Hippocampal formation (tissue), 2 donors: ENCODE measurements at places on chromosomes 4 and X.
A peak's percentile ranks its signal among the peaks of the same experiment; 100 is the strongest.

GRCh38 chr4:168832763-168833575, 177.1 kb downstream of the CBR4 start:
- peak; percentile 37 for DNase-seq

GRCh38 chrX:153821066-153821465, 9.3 kb downstream of the PDZD4 start:
- DNase-seq: no peak

DNA sequence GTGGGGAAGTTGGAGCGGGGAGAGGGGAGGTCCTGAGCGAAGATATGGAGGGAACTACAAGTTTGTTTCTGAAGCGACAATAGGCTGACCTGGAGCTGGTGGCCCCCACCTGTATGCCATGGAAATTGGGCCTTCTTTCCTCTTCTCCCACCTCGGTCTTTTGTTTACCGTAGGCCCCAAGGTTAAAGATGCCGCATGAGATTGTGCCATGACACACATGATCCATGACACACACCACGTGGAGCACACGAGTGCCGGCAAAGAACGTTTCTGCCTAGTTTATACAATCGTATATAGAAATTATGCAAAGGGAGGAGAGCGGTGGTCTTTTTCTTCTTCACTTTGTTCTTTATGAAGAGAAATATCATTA, 408 bp downstream of the TMEM33 start:
- DNase-seq: no peak

- DNase-seq: no peak
Measured at GRCh38 chr4:129140521-129140920, 44.6 kb downstream of the C4orf33 start.

- DNase-seq: no peak
Measured at GRCh38 chr4:88604978-88605678, 12.8 kb downstream of the HERC3 start.

- no peak for DNase-seq
Measured at GRCh38 chr4:101801958-101802357, 11.4 kb downstream of the BANK1 start.

DNA sequence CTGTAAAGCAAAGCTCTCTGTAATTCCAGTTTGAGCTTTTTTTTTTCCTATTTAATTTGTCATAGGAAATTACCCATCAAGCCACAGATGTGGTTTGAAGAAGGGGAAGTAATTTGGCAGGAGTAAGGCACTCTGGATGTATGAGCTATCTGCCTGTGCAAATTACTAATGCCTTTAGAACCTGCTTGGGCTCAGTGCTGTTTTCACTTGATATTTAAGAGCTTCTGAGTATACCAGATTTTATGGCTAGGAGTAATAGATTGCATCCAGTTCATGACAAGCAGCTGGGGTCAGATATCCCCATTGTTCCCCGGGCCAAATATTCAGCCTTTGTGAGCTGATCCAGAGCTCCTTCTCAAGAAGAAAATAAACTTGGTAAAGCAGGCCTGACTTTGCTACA, 89.1 kb downstream of the DCAF8L2 start:
- DNase-seq: no peak

DNA sequence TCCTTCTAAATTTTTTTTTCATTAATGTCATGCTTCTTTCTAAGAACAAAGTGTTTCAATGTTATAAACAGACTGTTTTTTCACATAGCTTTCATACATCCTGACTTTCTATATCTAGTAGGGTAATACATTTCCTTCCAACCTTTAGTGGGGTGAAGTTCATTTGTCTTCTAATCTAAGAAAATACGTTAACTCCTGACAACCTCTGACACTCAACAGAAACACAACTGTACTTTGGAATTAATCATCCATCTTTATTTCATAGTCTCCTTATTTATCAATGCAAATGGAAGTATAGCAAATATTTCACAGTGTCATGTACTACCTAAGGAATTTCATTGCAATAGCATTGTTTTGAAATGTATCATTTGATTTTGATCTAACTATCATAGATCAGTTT, 2.7 kb upstream of the MTTP start:
- DNase-seq: no peak

DNA sequence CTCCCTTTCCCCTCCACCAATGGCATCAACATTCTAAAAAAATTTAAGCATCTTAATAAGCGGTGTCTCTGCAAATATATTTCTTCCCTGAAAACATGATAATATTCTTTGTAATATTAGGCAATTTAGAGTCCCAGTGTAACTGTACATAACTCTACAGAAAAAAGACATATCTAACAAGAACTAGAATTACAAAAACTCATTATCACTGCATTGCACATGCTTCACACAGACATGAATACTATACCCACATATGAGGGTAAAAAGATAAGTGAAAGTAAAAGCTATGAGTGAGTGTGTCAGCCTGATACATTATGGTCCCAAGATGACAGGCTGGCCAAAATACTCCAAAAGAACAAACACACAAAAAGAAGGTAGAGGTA, 2.4 kb upstream of the FGB start:
- no peak for DNase-seq
